Central memory CD8-positive, alpha-beta T cell (primary cell): ENCODE measurements at places on chromosomes 11 and 22.

DNA sequence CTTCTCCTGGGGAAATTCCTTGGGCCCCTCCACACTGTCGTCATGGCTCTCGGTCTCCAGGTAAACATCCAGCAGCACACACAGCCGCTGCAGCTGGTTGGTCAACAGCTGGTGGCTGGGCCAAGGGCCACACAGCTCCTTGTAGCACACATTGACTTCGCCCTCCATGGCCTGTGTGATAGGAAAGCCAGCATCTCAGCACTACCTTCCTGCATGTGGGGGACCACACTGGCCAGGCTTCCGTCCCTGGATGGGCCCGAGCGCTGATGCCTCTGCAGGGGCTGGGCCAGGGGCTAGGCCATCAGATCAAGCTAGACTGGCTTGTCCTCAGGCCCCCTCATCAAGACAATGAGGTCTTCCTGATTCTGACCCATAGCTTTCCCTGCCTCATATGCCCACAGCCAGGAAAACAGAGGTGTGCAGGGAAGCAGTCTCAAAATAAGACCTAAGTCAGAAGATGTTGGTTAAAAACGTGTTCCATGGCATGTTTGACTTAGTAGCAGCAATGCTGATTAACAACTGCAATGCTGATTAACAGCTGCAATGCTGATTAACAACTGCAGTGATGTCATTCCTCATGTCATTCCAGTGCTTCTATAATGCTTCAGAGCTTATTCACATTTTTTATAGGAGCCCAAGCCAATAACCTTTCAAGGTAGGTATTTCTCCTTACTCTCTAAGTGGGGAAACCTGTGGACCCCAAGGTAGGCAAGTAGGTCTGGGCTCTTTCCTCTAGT lies 31.3 kb downstream of the NEFH start:
- H3K27ac ChIP-seq: no peak overlapping the region
- H3K4me1 ChIP-seq: no peaks in the 10 kb centered on the region
- H3K4me3 ChIP-seq: no peak overlapping the region
- DNase-seq: no peak
- no peaks in the 10 kb centered on the region for H3K27me3 ChIP-seq

GRCh38 chr11:3128356-3129180 lies 36.5 kb downstream of the OSBPL5 start:
- H3K27ac ChIP-seq: no peak overlapping the region
- no peaks in the 10 kb centered on the region for H3K27me3 ChIP-seq
- no peaks in the 10 kb centered on the region for H3K4me1 ChIP-seq

GRCh38 chr22:34429314-34429713 lies 509.0 kb upstream of the LARGE1 start:
- no peak overlapping the region for H3K4me3 ChIP-seq
- no peak overlapping the region for H3K27ac ChIP-seq
- H3K27me3 ChIP-seq: no peaks in the 10 kb centered on the region
- no peak for DNase-seq

DNA sequence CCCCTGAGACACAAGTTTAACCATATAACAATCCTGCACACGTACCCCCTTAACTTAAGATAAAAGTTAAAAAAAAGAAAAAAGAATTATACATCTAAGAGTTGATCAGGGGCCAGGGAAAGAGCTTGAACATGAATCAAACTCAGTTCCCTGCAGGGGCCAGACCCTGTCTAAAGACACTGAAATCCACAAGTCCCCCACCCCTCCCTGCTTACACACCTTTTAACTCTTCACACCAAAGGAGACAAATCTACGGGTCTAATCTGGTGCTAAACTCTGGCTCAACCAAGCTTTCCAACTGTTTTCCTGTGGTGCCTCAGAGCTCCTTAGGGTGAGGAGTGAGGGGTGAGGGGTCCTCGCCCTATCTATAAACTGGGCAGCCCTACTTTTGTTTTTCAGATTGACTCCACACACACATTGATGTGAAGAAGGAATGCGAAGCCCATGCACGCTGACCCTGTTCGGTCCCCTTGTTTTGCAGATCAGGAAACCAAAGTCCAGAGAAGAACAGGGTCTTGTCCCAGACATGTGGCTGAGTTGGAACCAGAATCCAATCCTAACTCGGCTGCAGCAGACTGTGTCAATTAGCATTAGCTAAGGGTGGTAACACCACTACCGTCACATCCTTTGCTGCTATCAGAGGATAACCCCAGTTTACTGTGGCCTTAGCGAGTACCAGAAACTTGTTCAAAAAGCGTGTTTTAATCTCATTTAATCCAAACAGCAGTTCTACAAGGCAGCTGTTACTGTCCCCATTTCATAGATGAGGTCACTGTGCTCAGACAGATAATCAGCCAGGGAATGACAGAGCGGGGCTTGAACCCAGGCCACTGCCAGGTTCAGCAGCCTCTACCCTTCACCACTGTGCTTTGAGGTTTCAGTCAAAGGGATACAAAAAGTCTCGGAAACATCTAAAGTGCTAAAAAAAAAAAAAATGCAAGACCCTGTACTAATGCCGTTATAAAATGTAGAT lies 145.2 kb upstream of the SYT13 start:
- H3K27me3 ChIP-seq: peaks cover 38% of the 10 kb centered on the region
- no peak for DNase-seq
- no peak overlapping the region for H3K4me3 ChIP-seq
- no peak overlapping the region for H3K27ac ChIP-seq
- no peaks in the 10 kb centered on the region for H3K4me1 ChIP-seq
- H3K36me3 ChIP-seq: no peaks in the 10 kb centered on the region

- no peak overlapping the region for H3K4me3 ChIP-seq
- no peaks in the 10 kb centered on the region for H3K27me3 ChIP-seq
- H3K27ac ChIP-seq: no peak overlapping the region
- no peak for DNase-seq
- no peaks in the 10 kb centered on the region for H3K36me3 ChIP-seq
These were observed 64.6 kb downstream of the FLRT1 start for GRCh38 chr11:64100360-64100759.

DNA sequence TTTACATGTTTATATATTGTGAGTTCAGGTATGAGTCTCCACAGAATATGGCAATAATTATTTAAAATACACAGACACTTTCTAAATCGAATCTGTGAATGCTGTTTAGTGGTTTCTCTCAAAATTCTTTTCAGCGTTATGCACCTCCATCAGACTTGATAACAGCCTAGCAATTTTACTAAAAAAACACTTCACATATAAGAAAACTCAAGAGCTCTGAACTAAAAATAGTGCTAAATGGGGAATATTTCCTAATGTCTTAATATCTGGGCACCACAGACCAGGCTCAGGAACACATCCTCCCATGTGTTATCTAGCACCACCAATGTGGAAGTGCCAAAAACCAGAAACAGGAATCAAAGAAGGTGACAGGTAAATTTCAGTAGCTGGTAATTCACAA lies 47.9 kb downstream of the ARHGAP32 start:
- no peaks in the 10 kb centered on the region for H3K4me1 ChIP-seq
- DNase-seq: no peak
- no peak overlapping the region for H3K4me3 ChIP-seq
- H3K27me3 ChIP-seq: peaks cover 12% of the 10 kb centered on the region

DNA sequence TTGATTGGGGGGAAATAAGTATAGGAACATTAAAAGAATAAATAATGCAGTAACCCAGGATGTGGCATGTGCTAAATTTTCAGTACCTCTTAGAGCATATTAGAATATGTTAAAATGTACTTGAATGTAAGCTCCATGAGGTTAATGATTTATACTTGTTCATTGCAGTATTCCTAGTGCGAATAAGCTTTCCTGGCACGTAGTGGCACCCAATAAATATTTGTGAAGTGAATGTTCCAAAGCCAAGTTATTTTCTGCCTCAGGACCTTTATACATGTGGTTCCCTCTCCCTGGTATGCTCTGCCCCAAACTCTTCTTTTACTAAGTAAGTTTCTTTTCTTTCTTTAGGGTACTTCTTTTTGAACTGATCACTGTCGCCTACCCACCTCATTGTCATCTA lies 118.8 kb downstream of the DBX1 start:
- H3K4me1 ChIP-seq: no peaks in the 10 kb centered on the region
- peaks cover 43% of the 10 kb centered on the region for H3K27me3 ChIP-seq
- no peak for DNase-seq
- H3K4me3 ChIP-seq: no peak overlapping the region

DNA sequence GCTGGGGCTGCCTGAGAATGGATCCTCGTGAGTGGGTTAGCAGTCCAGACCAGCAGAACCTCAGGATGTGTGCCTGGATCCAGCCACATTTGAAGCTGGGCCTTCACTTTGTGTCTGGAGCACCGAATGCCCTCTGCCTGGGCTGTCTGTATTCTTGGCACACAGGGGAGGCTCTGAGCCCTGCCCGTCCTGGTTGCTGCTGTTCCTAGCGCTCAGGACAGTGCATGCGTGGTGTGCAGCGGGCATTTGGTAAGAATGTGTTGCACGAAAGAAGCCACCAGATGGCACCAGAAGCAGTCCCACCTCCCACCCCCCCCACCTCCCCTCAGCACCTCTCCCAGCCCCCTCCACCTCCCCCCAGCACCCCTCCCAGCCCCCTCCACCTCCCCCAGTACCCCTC lies 4.1 kb upstream of the MAPK11 start:
- peaks cover 6% of the 10 kb centered on the region for H3K36me3 ChIP-seq
- no peak for DNase-seq

GRCh38 chr11:82988936-82989627 lies 82.6 kb downstream of the RAB30 start:
- no peak overlapping the region for H3K4me3 ChIP-seq
- DNase-seq: no peak
- H3K27me3 ChIP-seq: no peaks in the 10 kb centered on the region
- peaks cover 7% of the 10 kb centered on the region for H3K36me3 ChIP-seq
- H3K27ac ChIP-seq: no peak overlapping the region

- no peak overlapping the region for H3K27ac ChIP-seq
- no peak for DNase-seq
- H3K4me3 ChIP-seq: no peak overlapping the region
- H3K36me3 ChIP-seq: peaks cover 2% of the 10 kb centered on the region
These were observed 281.8 kb downstream of the NTM start for GRCh38 chr11:131652231-131652630.

DNA sequence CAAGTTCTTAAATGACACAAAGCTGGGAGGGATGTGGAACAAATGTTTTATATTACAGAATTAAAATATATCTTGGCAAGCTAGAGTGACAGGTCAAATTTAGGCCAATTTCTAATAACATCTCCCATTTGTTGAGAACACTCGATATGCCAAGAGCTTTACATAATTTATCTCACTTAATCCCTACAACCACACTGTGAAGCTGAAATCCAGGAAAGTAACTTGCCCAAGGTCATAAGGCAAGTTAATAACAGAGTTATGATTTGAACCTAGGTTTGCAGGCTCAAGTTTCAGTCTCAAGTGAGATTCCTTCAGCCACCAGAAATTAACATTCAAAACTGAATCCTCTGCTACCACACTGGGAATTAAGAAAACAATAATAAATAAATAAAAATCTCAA lies 38.3 kb downstream of the RAB30 start:
- peaks cover 6% of the 10 kb centered on the region for H3K36me3 ChIP-seq
- H3K27me3 ChIP-seq: no peaks in the 10 kb centered on the region
- H3K27ac ChIP-seq: no peak overlapping the region

DNA sequence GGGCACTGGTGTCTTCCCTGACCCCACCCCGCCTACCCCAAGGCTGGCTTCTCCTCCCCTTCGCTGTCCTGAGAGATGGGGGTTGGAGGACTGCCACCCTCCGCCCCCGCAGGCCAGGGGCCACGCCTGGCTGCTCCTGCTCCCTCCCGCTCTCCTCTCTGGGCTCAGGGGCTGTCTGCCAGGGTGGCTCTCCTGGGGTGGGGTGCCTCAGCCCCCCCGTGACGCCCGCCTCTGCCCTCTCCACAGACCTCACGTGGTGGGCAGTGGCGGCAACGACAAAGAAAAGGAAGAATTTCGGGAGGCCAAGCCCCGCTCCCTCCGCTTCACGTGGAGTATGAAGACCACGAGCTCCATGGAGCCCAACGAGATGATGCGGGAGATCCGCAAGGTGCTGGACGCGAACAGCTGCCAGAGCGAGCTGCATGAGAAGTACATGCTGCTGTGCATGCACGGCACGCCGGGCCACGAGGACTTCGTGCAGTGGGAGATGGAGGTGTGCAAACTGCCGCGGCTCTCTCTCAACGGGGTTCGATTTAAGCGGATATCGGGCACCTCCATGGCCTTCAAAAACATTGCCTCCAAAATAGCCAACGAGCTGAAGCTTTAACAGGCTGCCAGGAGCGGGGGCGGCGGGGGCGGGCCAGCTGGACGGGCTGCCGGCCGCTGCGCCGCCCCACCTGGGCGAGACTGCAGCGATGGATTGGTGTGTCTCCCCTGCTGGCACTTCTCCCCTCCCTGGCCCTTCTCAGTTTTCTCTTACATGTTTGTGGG lies 8.1 kb downstream of the RCOR2 start:
- peaks cover 14% of the 10 kb centered on the region for H3K4me1 ChIP-seq
- H3K4me3 ChIP-seq: no peak overlapping the region
- H3K27ac ChIP-seq: no peak overlapping the region
- no peak for DNase-seq

DNA sequence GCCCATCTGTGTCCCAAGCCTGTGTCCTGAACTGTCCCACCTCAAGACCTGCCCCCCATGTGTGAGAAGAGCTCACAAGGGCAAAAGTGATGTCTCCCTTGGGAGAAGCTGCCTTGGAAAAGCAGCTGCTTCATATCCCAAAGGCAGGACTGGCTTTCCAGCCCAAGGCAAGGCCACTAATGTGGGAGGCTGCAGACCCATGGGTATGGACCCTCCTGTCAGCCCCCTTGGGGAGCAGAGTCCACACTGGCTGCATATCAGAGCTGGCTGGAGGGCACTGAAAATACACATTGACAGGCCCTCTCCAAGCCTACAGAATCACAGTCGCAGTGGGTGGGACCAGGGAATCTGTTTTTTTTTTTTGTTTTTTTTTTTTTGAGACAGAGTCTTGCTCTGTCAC lies 2.7 kb downstream of the PELI3 start:
- H3K4me3 ChIP-seq: no peak overlapping the region
- H3K27me3 ChIP-seq: no peaks in the 10 kb centered on the region
- peaks cover 10% of the 10 kb centered on the region for H3K4me1 ChIP-seq
- no peak for DNase-seq

DNA sequence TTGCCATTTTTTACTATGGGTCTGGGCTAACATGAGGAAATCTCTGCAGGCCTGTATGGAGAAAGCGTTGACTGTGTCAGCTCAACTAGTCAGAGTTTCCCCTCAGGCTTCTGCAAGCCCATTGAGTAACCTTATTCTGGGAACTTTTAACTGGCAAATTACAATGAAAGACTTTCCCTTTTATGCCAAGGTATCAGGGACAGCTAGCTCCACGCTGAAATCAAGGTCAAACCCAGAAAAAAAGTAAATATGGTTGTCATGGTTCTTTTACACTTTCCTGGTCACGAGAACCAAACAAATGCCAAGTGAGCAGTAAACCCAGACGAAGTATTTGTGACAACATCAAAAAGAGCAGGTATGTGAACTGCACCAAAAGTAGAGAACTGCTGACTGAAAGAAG lies 13.8 kb downstream of the OSBP start:
- peaks cover 21% of the 10 kb centered on the region for H3K4me1 ChIP-seq
- no peak for DNase-seq
- no peaks in the 10 kb centered on the region for H3K27me3 ChIP-seq
- peaks cover 84% of the 10 kb centered on the region for H3K36me3 ChIP-seq

- DNase-seq: no peak
- peak overlapping the region; percentile 62 for H3K27ac ChIP-seq
- H3K4me3 ChIP-seq: peak overlapping the region; percentile 66
- peaks cover 55% of the 10 kb centered on the region for H3K4me1 ChIP-seq
- peaks cover 7% of the 10 kb centered on the region for H3K36me3 ChIP-seq
These were observed 5.9 kb upstream of the GLB1L3 start for GRCh38 chr11:134270250-134270714.

- DNase-seq: no peak
- H3K36me3 ChIP-seq: no peaks in the 10 kb centered on the region
- no peak overlapping the region for H3K27ac ChIP-seq
These were observed 16.9 kb downstream of the SERPINH1 start for GRCh38 chr11:75578977-75579376.

GRCh38 chr22:36149441-36149840 lies 11.1 kb downstream of the APOL3 start:
- no peaks in the 10 kb centered on the region for H3K27me3 ChIP-seq
- peaks cover 46% of the 10 kb centered on the region for H3K36me3 ChIP-seq
- peaks cover 60% of the 10 kb centered on the region for H3K4me1 ChIP-seq
- no peak overlapping the region for H3K4me3 ChIP-seq
- peak overlapping the region; percentile 99 for H3K27ac ChIP-seq
